ENCODE measurements at places on chromosomes 4 and X. TPM values are rescaled to one million over a fixed set of nuclear protein-coding genes. Genes with fewer than 3 reads are reported as not detected.

RIPPLY1 gene
- not detected for total RNA-seq

DNA sequence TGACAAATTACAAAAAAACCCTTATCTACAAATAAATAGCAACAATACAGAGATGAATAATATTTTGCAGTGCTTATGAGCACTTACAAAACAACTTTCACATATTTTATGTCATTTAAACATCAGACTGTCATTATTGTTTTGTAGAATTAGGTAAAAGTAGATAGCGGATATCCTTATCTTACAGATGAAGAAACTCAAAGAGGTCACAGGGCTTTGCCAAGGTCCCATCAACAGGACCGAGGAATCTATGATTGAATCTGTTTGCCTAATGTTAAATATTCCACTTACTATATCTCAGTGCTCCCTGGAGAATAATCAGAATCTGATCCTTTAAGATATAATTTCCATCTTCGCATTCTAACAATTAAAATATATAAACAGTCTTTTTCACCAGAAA lies 119.0 kb downstream of the GASK1B start:
- no peaks in the 10 kb centered on the region for H3K27me3 ChIP-seq
- no peaks in the 10 kb centered on the region for H3K4me1 ChIP-seq
- no peak overlapping the region for H3K4me3 ChIP-seq
- H3K36me3 ChIP-seq: no peaks in the 10 kb centered on the region
- H3K27ac ChIP-seq: no peak overlapping the region

DNA sequence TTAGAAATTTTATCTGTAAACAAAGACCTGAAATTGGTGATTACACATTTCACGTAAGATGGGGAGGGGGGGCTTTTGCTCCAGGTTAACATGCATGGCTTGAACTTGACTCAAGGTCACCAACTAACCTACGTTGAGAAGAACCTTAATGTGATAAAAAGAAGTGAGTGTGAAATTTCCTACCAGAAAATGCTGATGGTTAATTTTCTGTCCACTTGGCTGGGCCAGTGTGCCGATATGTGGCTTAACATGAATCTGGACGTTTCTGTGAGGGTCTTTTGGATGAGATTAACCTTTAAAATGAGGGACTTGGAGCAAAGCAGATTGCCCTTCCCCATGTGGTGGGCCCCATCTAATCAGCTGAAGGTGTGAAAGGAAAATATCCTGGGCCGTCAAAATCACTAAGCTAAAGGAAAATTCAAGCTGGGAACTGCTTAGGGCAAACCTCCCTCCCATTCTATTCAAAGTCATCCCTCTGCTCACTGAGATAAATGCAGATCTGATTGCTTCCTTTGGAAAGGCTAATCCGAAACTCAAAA lies 107.3 kb upstream of the ENPP6 start:
- DNase-seq: no peak
- H3K27ac ChIP-seq: no peak overlapping the region
- H3K27me3 ChIP-seq: no peaks in the 10 kb centered on the region
- H3K4me3 ChIP-seq: no peak overlapping the region
- no peaks in the 10 kb centered on the region for H3K4me1 ChIP-seq

PCYT1B gene
- 0.16 TPM for total RNA-seq

PHOX2B gene
- not detected for total RNA-seq
